ENCODE measurements at places on chromosomes 11 and 22. TPM values are rescaled to one million over a fixed set of nuclear protein-coding genes. Genes with fewer than 3 reads are reported as not detected.

DNA sequence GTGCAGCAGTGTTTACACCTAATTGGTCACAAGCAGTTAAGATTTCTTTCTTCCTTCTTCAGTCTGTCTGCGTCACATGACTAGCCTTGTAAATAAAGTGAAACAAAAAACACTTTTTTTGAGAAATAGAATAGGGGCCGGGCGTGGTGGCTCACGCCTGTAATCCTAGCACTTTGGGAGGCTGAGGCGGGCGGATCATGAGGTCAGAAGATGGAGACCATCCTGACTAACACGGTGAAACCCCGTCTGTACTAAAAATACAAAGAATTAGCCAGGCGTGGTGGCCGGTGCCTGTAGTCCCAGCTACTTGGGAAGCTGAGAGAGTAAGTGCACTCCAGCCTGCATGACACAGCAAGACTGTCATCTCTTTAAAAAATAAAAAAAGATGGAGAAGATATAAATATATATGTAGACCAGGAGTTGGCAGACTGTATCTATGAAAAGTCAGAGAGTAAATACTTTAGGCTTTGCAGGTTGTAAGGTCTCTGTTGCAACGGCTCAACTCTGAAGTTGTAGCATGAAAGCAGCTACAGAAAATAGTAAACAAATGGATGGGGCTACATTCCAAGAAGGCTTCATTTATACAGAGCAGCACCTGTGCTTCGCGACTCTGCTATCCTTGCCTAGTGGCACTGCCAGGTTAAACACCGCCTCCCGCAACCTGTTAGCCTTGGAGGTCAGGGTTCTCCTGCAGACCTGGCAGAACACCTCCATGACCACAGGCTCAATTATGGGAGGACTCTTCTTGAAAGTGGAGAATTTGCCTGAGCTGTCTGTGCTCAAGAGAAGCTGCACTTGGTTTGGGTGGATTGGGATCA lies 55.9 kb downstream of the PPP6R2 start:
- DNase-seq: no peak

GRCh38 chr11:62611705-62612365 lies 740 bp downstream of the EML3 start:
- no peak for DNase-seq

DNA sequence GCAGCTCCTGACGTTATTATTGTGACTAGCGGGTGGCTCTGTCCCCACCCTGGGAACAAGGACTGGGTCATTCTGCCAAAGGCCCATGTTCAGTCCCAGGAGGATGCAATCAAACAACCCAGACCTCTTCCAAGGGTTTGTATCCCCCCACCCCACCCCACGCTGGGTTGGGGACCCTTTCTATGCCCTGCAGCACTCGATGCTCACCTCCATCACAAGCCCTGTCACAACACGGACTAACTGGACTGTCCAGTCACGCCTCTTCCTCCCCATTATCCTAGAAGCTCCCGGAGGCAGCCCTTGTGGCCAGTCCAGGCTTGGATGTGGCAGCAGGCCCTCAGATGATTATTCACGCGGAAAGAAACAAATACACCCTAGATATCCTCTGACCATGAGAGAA lies 3.7 kb downstream of the SHANK2 start:
- DNase-seq: no peak

The LRRC74B gene
- not detected for polyA plus RNA-seq

GRCh38 chr11:32830413-32830738 lies 649 bp downstream of the PRRG4 start:
- DNase-seq: no peak

DNA sequence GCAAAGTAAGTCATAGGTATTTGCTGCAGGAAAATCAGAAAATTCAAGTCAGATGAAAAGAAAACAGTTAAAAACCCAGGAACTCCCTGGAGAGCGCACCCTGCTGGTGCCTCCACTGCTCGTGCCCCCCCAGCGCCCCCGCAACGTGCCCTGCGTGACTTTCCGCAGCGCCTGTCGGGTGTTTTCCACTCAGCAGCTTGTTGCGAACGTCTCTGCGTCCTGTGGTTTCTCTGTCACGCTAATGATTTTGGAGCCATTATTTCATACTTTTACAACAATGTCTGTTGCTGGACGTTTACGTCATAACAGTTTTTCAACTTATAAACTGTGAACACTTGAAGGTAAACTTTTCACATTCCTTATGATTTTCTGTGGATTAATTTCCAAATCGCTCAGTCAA lies 5.0 kb downstream of the CRELD2 start:
- no peak for DNase-seq

- DNase-seq: no peak
These were observed 254.8 kb downstream of the GUCY1A2 start for GRCh38 chr11:106763501-106763900.

DNA sequence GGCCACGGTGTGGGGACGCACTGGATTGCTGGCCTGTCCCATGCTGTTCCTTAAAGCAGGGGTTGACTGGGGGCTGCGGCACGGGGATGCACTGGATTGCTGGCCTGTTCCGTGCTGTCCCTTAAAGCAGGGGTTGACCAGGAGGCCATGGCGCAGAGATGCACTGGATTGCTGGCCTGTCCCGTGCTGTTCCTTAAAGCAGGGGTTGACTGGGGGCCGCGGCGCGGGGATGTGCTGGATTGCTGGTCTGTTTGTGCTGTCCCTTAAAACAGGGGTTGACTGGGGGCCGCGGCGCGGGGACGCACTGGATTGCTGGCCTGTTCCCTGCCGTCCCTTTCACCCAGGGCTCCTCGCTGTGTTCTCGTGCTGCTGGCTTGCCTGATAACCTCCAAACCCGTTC lies 383.4 kb downstream of the TBC1D22A start:
- no peak for DNase-seq

DNA sequence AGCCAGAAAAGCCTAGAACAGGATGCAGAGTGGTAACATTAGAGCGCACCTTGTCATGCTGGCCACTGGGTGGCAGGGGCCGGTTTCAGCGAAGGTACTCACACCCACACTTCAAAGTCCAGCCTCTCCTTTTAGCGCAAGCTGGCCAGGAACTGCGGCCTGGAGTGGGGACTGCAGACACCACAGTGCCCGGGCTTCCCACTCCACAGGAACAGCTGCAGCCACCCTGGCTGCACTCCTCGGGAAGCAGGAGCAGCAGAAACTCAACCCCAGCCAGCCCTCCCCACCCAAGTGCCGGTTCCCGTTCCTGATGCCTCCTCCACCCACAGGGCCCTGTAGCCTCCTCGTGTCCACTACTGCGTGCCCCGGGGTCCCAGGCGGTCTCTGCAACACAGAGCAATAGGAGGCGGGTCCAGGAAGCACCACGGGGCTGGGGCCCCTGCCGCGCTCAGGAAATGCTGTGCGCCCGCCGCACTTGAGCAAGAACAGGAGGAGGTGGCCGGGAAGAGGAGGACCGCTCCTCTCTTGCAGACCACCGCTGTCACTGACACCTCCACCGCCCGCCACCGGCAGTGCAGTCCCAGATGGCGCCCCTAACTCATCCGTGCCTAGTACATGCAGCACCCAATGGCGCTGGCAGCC lies 2.2 kb downstream of the RFPL2 start:
- DNase-seq: no peak

All from urinary bladder (tissue), 4 donors.